ENCODE measurements at places on chromosomes 6 and 20. TPM values are rescaled to one million over a fixed set of nuclear protein-coding genes. Genes with fewer than 3 reads are reported as not detected.
A peak's percentile ranks its signal among the peaks of the same experiment; 100 is the strongest.

- H3K36me3 ChIP-seq: no peaks in the 10 kb centered on the region
- peak overlapping the region; percentile 73 for H3K4me3 ChIP-seq
- no peaks in the 10 kb centered on the region for H3K27me3 ChIP-seq
Observed at GRCh38 chr6:156994215-156995076, 217.3 kb downstream of the ARID1B start.

IL17A gene
- not detected for polyA plus RNA-seq

DNA sequence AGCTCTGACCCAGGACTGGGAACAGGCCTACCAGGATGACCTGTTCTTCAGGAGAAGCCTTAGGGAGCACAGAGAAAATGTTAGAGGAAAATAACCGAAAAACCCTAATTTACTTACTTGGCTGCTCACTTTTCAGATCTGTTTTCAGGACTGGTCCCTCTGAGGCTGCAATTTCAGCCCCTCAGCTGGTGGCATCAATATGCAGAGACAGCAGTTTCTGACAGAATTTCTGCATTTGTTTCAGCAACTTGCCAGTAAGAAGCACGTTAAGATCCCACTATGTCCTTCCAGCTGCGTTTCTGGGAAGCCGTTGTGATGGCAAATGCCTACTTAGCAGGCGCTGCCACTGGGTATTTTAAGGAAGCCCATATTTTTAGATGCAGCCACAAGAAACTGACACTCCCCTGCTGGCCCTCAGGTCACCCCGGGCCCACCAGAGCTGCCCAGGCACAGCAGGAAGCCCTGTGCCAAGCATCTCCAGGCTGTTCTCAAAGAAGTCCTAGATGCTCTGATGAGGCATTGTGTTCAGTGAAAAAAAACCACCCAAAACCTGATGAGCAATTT lies 7.5 kb downstream of the YTHDF1 start:
- no peak for DNase-seq
- H3K4me3 ChIP-seq: no peak overlapping the region
- H3K36me3 ChIP-seq: peaks cover 7% of the 10 kb centered on the region
- peaks cover 54% of the 10 kb centered on the region for H3K4me1 ChIP-seq

- no peak overlapping the region for H3K4me3 ChIP-seq
- H3K27me3 ChIP-seq: no peaks in the 10 kb centered on the region
- H3K27ac ChIP-seq: no peak overlapping the region
- no peaks in the 10 kb centered on the region for H3K36me3 ChIP-seq
- no peak for DNase-seq
- H3K4me1 ChIP-seq: peaks cover 37% of the 10 kb centered on the region
Observed at GRCh38 chr20:62933966-62934365, 4.0 kb upstream of the GID8 start.

PCNA gene
- 33.4 TPM for polyA plus RNA-seq

GRCh38 chr6:5590187-5590586 lies 328.9 kb downstream of the FARS2 start:
- no peaks in the 10 kb centered on the region for H3K27me3 ChIP-seq
- no peak for DNase-seq
- peaks cover 5% of the 10 kb centered on the region for H3K4me1 ChIP-seq
- H3K36me3 ChIP-seq: peaks cover 18% of the 10 kb centered on the region

GRCh38 chr6:170228946-170229310 lies 62.0 kb downstream of the DLL1 start:
- H3K4me1 ChIP-seq: no peaks in the 10 kb centered on the region
- no peaks in the 10 kb centered on the region for H3K27me3 ChIP-seq
- H3K27ac ChIP-seq: no peak overlapping the region
- H3K4me3 ChIP-seq: no peak overlapping the region
- no peak for DNase-seq

CRIP3 gene
- 6.3 TPM for polyA plus RNA-seq

OPRM1 gene
- not detected for polyA plus RNA-seq

PI3 gene
- not detected for polyA plus RNA-seq

- no peaks in the 10 kb centered on the region for H3K36me3 ChIP-seq
- no peak for DNase-seq
- peaks cover 6% of the 10 kb centered on the region for H3K27me3 ChIP-seq
Observed at GRCh38 chr6:168968228-168968627, 285.4 kb downstream of the THBS2 start.

- no peak for DNase-seq
- peak overlapping the region; percentile 99 for H3K27ac ChIP-seq
- H3K4me1 ChIP-seq: peaks cover 52% of the 10 kb centered on the region
- peaks cover 91% of the 10 kb centered on the region for H3K27me3 ChIP-seq
Observed at GRCh38 chr6:149940672-149940982, 1.2 kb upstream of the ULBP2 start.

DNA sequence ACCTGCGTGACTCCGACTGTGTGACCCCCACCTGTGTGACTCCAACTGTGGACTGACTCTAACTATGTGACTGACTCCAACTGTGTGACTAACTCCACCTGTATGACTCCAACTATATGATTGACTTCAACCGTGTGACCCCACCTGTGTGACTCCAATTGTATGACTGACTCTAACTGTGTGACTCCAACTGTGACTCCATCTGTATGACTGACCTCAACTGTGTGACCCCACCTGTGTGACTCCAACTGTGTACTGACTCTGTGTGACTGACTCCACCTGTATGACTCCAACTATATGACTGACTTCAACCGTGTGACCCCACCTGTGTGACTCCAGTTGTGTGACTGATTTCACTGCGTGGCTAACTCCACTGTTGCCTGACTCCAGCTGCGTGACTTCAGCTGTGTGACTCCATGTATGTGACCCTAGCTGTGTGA lies 38.6 kb downstream of the SYNJ2 start:
- H3K4me1 ChIP-seq: no peaks in the 10 kb centered on the region
- H3K36me3 ChIP-seq: no peaks in the 10 kb centered on the region

GRCh38 chr6:111775145-111775922 lies 97.9 kb downstream of the FYN start:
- peaks cover 5% of the 10 kb centered on the region for H3K4me1 ChIP-seq
- H3K27me3 ChIP-seq: no peaks in the 10 kb centered on the region
- peaks cover 16% of the 10 kb centered on the region for H3K36me3 ChIP-seq
- H3K4me3 ChIP-seq: no peak overlapping the region

GRCh38 chr6:20906945-20907344 lies 372.7 kb downstream of the CDKAL1 start:
- no peaks in the 10 kb centered on the region for H3K27me3 ChIP-seq
- no peak overlapping the region for H3K4me3 ChIP-seq
- H3K4me1 ChIP-seq: no peaks in the 10 kb centered on the region
- H3K36me3 ChIP-seq: peaks cover 19% of the 10 kb centered on the region

PTCRA gene
- polyA plus RNA-seq: 1.9 TPM

TTBK1 gene
- not detected for polyA plus RNA-seq

- H3K27ac ChIP-seq: no peak overlapping the region
- H3K36me3 ChIP-seq: peaks cover 6% of the 10 kb centered on the region
- no peak for DNase-seq
- no peaks in the 10 kb centered on the region for H3K4me1 ChIP-seq
- no peak overlapping the region for H3K4me3 ChIP-seq
Observed at GRCh38 chr20:46985250-46985649, 90.6 kb downstream of the EYA2 start.

GRCh38 chr6:6221787-6222535 lies 98.5 kb downstream of the F13A1 start:
- H3K27ac ChIP-seq: no peak overlapping the region
- no peaks in the 10 kb centered on the region for H3K36me3 ChIP-seq
- no peaks in the 10 kb centered on the region for H3K4me1 ChIP-seq

- H3K4me1 ChIP-seq: no peaks in the 10 kb centered on the region
- H3K4me3 ChIP-seq: peak overlapping the region; percentile 18
- H3K27me3 ChIP-seq: peaks cover 63% of the 10 kb centered on the region
Observed at GRCh38 chr20:57582432-57583288, 21.8 kb downstream of the PCK1 start.

DNA sequence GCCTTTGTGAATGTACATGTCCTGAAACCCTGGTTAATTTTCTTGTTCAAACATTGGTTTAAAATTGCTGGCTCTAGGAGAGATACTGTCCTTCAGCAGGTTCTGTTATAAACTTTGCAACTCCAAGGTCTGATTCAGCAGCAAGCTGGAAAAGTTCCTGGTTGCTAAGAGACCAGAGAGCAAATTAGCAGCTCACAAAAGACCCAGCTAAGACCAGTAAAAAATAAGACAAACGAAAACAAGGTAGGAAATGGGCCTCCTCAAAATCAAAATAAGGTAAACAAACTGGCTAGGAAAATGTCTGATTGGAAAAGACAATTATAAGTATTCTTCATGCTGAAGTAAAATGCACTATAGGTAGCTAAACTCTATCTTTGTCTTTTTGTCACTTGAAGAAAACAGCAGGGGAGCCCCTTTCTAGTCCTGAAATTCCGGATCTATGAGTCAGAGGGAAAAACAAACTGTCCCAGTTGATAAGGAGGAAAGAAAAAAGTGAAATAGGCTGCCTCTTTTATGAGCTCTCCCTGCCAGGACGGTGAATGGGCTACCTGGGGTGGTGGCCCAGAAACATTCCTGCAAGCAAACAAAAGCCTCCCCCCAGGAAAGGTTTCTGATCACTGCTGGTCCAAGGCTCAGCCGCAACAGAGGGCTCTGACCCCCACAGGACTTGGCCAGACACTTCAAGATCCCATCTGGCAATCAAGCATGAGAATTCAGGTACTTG lies 41.6 kb downstream of the UNC5CL start:
- DNase-seq: no peak
- H3K27ac ChIP-seq: no peak overlapping the region
- H3K4me1 ChIP-seq: peaks cover 7% of the 10 kb centered on the region

- H3K4me1 ChIP-seq: peaks cover 54% of the 10 kb centered on the region
- peak overlapping the region; percentile 8 for H3K4me3 ChIP-seq
- H3K27ac ChIP-seq: peak overlapping the region; percentile 100
- no peaks in the 10 kb centered on the region for H3K27me3 ChIP-seq
- peaks cover 43% of the 10 kb centered on the region for H3K36me3 ChIP-seq
Observed at GRCh38 chr6:32655203-32655710, 11.2 kb downstream of the HLA-DQB1 start.

GRCh38 chr6:28634761-28635546 lies 109.3 kb downstream of the GPX5 start:
- peaks cover 12% of the 10 kb centered on the region for H3K4me1 ChIP-seq
- no peak for DNase-seq
- peaks cover 22% of the 10 kb centered on the region for H3K36me3 ChIP-seq
- H3K4me3 ChIP-seq: peak overlapping the region; percentile 62
- H3K27me3 ChIP-seq: peaks cover 66% of the 10 kb centered on the region
- H3K27ac ChIP-seq: no peak overlapping the region

- H3K4me1 ChIP-seq: peaks cover 12% of the 10 kb centered on the region
- peaks cover 47% of the 10 kb centered on the region for H3K36me3 ChIP-seq
- DNase-seq: no peak
- no peak overlapping the region for H3K27ac ChIP-seq
Observed at GRCh38 chr20:48631114-48632016, 196.4 kb downstream of the PREX1 start.

DNA sequence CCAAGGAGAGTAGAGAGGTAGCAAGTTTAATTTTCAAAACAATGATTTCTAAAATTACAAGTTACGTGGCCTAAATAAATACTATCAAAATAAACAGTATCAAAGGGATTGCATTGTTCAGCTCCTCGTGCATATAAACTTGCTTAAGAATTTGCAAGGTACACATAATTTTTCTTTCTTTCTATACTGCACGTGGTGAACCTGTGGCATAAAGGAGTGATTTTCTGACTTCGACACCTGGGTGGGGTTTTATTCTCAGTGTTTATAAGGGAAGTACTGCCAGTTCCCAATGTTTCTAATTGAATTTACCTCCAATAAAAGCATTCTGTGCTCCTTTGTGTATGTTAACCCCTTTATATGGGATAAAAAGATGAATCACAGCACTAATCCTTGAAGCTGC lies 50.1 kb upstream of the C20orf144 start:
- DNase-seq: no peak
- no peaks in the 10 kb centered on the region for H3K27me3 ChIP-seq
- H3K4me3 ChIP-seq: no peak overlapping the region
- no peak overlapping the region for H3K27ac ChIP-seq
- peaks cover 7% of the 10 kb centered on the region for H3K36me3 ChIP-seq

GPR6 gene
- not detected for polyA plus RNA-seq

GRCh38 chr6:79082304-79082703 lies 4.2 kb upstream of the PHIP start:
- no peak overlapping the region for H3K4me3 ChIP-seq
- H3K27me3 ChIP-seq: no peaks in the 10 kb centered on the region
- H3K4me1 ChIP-seq: no peaks in the 10 kb centered on the region
- no peaks in the 10 kb centered on the region for H3K36me3 ChIP-seq

GRCh38 chr6:56524891-56525703 lies 117.6 kb downstream of the DST start:
- peaks cover 2% of the 10 kb centered on the region for H3K4me1 ChIP-seq
- H3K27ac ChIP-seq: no peak overlapping the region
- no peak overlapping the region for H3K4me3 ChIP-seq

GRCh38 chr20:57259121-57259937 lies 7.1 kb downstream of the BMP7 start:
- H3K4me1 ChIP-seq: no peaks in the 10 kb centered on the region
- H3K27me3 ChIP-seq: peaks cover 93% of the 10 kb centered on the region
- H3K36me3 ChIP-seq: no peaks in the 10 kb centered on the region
- no peak for DNase-seq

DNA sequence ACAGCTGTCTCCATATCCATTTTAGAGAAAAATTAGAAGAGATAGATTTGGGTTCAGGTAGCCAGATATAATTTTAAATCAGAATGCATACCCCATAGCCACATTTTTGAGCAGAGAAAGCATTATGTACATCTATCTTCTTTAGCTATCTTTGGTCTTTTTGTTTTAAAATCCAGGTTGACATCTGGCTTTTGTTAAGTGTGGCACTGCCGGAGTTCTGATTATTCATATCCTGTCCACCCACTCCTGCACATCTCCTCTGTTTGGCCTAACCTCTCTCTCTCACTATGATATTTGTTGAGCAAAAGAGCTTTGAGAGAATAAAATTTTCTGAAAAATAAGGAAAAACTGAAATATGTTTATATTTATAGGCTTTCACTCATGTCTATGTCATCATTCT lies 189.7 kb downstream of the PACRG start:
- H3K4me3 ChIP-seq: no peak overlapping the region
- DNase-seq: no peak
- no peaks in the 10 kb centered on the region for H3K4me1 ChIP-seq
- no peaks in the 10 kb centered on the region for H3K36me3 ChIP-seq
- no peaks in the 10 kb centered on the region for H3K27me3 ChIP-seq

GJA10 gene
- polyA plus RNA-seq: not detected

FAM209B gene
- 0.62 TPM for polyA plus RNA-seq

PRPH2 gene
- polyA plus RNA-seq: not detected

DNA sequence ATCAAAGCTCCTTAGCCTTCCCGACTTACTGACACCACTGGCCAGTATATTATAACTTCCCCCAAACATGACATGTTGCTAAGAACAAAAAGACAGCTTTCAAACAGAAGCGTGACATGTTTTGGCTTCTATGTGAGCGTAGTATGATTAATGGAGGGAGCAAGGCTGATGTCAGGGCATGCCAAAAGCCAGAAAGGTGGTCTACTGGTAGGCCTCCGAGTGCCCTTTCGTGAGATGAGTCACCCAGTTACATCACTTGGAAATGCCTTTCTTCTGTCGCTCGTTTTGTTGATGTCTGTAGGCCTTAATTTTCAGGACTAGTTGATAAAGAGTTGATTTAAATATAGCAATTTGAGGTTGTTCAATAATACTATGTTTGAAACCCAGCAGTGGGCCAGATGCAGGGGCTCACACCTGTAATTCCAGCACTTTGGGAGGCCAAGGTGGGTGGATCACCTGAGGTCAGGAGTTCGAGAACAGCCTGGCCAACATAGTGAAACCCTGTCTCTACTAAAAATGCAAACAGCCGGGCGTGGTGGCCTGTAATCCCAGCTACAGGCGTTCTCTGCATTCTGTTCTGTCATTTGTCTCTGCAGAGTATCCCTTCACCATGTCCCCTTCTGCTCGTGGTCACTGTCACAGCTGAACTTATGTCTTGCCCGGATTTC lies 53.3 kb downstream of the CNKSR3 start:
- peaks cover 12% of the 10 kb centered on the region for H3K27me3 ChIP-seq
- H3K4me3 ChIP-seq: no peak overlapping the region
- DNase-seq: no peak
- no peaks in the 10 kb centered on the region for H3K36me3 ChIP-seq
- no peaks in the 10 kb centered on the region for H3K4me1 ChIP-seq
- H3K27ac ChIP-seq: no peak overlapping the region
